ENCODE measurements at places on chromosomes 11 and 22. TPM values are rescaled to one million over a fixed set of nuclear protein-coding genes. Genes with fewer than 3 reads are reported as not detected.

DNA sequence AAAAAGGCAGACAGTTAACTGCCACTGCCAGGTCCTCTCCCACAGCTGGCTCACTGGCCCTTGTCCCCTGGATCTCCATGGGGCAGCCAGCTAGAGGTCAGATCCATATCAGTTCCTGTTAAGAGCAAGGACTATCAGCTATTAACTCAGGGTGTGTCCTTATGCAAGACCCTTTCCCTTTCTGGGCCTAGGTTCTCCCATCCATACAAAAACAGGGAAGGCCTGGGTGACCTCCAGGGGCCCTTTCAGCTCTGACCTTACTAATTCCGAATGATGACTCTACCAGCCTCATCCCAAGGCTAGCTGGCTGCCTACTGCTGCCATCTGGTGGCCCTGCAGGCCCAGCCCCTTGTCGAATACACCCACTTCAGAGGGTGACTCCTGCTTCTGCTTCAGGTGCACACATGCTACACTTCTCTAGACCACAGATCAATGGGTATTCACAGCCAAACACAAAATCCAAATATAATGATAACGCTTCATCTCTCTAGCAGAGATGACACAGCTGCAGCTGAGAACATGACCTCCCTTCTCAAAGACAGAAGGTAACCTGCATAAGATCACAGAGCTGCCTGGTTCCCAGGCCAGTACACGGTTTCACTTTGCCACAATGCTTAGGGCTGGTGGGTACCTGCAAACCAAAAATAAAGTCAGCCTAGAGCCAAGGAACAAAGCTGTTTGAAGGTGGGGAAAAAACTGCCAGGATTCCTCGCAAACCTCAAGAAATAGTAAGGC is 34.1 kb downstream of the SERGEF start:
- peak; percentile 85 for ATAC-seq

- no peak for ATAC-seq
These were observed 1068.3 kb downstream of the OPCML start for GRCh38 chr11:132464003-132464342.

DNA sequence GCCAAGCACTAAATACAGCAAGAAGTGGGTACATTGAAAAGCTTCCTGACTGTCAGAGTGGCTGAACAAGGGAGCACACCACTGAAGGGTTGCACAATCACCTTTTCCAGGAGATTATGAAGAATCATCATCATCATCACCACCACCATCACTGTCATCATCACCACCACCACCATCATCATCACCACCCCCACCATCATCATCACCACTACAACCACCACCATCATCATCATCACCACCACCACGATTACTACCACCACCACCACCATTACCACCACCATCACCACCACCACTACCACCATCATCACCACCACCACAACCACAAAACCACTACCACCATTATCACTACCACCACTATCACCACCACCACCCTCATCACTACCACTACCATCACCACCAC is 147.9 kb upstream of the TBCEL start:
- no peak for ATAC-seq

DNA sequence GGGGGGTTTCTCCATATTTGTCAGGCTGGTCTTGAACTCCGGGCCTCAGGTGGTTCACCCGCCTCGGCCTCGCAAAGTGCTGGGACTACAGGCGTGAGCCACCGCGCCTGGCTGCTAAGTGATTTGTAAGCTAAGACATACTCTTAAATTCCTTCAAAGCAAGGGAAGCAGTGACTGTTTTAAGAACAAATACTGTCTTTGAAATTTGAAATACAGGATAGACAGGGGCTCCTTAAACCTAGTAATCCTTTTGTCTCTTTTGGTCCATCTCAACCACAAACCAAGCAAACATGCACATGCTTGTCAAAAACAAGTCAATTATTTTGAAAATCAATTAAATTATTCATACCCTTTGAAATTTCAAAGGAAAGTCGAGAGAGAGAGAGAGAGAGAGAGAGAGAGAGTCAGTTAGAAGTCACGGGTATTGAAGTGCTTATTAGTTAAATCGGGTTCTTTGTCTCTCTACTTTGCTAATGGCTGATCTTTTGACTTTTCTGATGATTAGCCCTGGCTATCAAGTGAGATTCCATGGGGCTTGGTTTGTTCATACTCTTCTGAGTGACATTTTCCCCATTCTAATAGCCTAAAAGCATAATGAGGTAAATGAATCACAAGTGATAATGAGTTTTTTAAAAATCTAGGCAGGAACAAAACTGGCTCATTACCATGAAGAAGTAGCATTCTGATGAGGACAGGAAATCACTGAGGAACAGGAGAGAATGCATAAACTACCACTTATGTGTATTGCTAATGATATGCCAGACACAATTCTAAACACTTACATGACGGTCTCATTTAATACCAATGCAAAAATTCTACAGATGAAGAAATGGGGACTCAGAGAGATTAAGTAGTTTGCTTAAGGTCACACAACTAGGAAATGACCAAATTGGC is 48.0 kb downstream of the MCHR1 start:
- peak; percentile 22 for ATAC-seq

DNA sequence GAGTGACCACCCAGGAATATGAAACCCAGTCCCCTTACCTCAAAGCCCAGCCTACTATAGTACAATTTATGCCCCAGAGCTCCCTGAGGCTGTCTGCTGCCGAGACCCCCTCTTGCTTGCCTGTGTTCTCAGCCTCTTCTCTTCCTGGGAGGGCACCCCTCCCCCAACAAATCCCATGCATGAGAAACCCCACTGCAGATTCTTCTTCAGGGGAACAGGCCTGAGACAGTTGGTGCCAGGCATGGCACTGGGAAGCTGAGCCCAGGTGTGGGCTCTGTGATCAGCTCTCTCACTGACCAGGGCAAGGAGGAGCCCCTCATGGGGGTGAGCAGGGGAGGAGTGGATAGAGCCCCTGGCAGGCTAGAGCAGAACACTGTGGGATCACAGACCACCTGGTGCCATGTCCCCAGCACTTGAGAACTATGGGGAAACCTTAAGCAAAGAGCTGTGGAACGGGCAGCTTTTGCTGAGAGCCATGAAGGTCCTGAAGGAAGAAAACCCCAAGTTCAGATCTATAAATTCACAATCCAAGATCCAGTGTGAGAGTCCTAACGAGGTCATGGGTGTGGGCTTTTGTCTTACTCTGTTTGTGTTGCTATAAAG is 46.5 kb upstream of the TH start:
- ATAC-seq: no peak

- ATAC-seq: no peak
These were observed 40.8 kb downstream of the COMMD9 start for GRCh38 chr11:36248436-36248835.

OR52K1 gene
- total RNA-seq: not detected

- ATAC-seq: no peak
These were observed 80.7 kb downstream of the SYT9 start for GRCh38 chr11:7332451-7332850.

NLRP14 gene
- not detected for total RNA-seq

GRCh38 chr22:22882033-22882717 is 5.4 kb upstream of the IGLL5 start:
- peak; percentile 70 for ATAC-seq

DNA sequence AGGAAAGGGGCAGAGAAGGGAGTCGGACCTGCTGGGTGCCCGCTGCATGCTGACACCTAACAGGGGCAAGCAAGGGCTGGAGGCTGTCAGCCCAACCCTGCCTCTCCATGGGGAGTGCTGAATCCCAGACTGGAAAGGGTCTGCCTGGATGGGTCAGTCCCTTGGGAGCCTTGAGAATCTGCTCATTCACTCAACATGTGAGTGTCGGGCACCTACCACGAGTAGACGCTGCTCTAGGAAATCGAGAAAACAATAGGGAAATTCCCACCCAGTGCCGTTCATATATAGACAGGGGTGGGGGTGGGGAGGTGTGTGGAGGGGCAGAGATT is 4.4 kb upstream of the CTSD start:
- ATAC-seq: no peak

DNA sequence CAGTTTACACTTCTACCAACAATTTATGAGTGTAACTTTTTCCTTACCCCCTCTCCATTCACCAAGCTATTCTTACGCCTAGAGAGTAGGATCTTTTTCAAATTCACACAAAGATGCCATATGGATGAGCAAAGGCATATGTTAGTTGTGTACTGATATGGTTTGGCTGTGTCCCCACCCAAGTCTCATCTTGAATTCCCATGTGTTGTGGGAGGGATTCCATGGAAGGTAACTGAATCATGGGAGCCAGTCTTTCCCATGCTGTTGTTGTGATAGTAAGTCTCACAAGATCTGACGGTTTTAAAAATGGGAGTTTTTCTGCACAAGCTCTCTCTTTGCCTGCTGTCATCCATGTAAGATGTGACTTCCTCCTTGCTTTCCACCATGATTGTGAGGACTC is 40.3 kb downstream of the TTC28 start:
- ATAC-seq: no peak

ISX gene
- total RNA-seq: not detected

- no peak for ATAC-seq
These were observed 29.7 kb downstream of the EFCAB6 start for GRCh38 chr22:43782448-43782847.

GRCh38 chr11:29051935-29052334 is 943.7 kb downstream of the METTL15 start:
- no peak for ATAC-seq

DNA sequence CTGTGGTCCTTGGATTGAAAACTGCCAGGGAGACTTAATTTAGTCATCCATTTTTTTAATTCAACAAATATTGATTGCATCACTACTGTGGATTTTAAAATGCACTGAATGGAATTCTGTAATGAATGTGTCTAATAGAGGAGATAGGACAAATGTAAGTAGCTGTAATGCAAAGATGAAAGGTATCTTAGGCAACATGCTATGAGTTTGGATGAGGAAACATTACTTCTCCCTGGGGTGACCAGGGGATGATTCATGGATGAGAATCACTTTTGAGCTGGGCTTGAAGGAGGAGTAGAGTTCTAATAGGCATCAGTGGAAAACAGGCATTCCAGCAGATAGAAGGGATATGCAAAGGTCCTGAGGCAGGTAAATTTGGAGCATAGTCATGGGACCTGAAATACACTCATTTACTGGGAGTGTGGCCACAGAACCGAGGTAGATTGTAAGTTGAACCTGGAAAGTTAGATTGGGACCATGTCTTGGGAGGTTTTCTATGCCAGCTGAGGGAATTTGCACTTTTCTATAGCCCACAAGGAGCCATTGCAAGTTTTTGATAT is 43.4 kb downstream of the PKNOX2 start:
- no peak for ATAC-seq

FOLR2 gene
- total RNA-seq: 0.24 TPM

- peak; percentile 60 for ATAC-seq
These were observed 16.9 kb upstream of the SPTY2D1 start for GRCh38 chr11:18650859-18651557.

NAT10 gene
- total RNA-seq: 41.1 TPM

DNA sequence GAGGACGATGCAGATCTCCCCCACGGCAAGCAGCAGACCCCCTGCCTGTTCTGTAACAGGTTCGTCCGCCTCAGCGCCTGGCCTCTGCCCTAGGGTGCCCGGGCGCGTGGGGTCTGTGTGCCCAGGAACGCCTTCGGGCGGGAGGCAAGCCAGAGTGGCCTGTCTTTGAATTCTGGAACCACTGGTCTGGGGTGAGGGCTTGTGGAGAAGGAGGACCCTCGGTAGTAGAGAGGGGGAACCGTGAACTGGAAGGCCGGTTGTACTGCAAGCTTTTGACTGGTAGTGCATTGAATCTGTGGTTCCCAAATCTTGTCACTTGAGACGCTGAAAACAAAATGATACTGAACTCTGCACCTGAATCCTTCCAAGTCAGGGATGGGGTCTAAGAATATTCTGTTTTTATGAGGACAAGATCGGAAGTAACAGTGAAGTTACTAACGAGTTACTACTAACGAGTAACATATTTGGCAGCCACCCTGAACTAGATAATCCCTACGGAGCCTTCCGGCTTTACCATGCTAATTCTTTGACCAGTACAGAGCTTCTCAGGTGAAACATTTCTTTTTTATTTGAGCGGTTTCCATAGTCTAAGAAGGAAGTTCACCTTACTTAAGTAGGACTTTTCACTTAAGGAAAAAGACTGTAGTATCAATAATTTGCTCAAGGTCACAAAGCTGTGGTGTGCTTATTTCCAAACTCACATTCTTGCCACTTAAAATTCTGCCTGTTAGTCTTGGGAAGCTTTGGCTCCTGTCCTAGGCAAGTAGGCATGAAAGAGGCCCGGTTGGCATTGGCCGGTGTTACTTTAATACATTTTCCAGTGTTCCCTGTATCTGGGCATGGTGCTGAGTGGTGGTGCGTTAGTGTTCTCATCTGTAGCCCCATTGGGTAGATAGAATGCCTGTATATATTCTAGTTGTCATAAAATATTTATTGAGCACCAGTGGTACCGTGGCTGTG is 860 bp downstream of the PRMT3 start:
- no peak for ATAC-seq

DNA sequence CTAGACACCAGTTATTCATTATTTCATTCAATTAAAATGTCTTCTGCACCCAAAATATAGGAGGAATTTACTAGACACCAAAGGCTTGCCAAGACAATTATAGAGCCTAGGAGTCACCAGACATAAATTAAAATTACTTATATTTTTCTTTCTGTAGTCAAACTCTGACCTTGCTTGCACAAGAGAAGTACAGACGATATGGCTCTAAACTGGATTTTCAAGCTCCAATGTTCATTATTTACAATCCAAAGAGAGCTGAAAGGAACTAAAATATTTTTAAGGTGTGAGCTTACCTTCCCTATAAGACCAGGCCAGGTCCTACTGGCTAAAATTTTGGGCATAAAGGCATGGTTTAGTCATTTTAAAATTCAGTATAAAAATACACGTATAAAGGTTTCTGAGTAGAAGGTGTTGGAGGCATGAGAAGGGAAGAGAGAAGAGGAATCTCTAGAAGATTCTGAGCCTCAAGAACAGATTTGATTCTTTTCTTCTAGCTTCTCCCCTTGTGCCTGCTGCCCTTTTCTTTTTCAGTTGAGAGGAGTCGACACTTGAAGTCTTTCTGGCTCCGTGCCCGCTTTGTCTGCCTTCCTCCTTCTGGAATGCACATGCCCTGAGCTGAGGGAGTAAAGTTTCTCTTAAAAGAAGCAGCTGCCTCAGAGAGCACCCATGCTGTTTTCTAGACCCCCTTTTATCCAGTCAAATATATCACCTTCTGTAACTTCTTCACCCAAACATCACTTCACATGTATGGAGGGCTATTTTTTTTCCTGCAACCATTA is 13.5 kb downstream of the C11orf97 start:
- peak; percentile 17 for ATAC-seq

DNA sequence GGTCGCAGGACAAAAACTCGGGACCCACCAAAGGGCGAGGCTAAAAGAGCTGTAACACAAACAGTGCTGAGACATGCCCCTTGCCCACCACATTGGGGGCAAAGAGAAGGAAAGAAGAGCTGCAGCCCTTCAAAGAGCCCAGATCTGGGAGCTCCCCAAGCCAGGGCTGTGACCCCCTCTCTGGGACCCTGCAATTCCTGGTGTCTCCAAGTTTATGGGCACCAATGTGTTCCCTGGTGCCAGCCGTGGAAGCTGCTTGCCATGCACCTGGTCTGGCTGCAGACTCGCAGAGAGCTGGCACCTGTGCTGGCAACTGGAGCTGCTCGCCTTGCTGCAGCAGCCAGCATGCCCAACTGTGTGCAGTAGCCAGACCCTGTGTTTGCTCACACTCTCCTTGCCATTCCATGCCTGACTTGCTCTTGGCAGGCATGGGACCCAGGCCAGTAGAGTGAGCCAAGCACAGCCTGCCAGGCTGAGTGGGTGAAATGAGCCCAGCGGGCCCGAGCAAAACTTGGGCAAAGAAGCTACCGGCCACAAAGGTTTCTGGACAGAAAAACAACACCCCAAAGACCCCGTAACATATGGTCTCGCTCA is 16.0 kb downstream of the RRP8 start:
- peak; percentile 37 for ATAC-seq

VPREB1 gene
- not detected for total RNA-seq

LTO1 gene
- 12.1 TPM for total RNA-seq

All from esophagus mucosa (tissue), 1 donor.